ENCODE measurements at places on chromosomes 11 and 22. TPM values are rescaled to one million over a fixed set of nuclear protein-coding genes. Genes with fewer than 3 reads are reported as not detected.

Gene A4GALT
- total RNA-seq = 29.9 TPM

Gene TBX10
- not detected for total RNA-seq

Gene POGLUT3
- 50.7 TPM for total RNA-seq

Gene OR52I1
- total RNA-seq = not detected

Gene SDHAF2
- total RNA-seq = 35.7 TPM

Gene INS
- total RNA-seq = not detected

Gene MAP6
- total RNA-seq = 3.0 TPM

Gene C11orf65
- total RNA-seq = 0.35 TPM

Gene TIRAP
- total RNA-seq = 10.6 TPM

- DNase-seq = no peak
Measured at GRCh38 chr11:46834821-46835220, 11.3 kb downstream of the CKAP5 start.

- no peak for DNase-seq
Measured at GRCh38 chr22:22925805-22926369, 38.3 kb downstream of the IGLL5 start.

- no peak for DNase-seq
Measured at GRCh38 chr22:49156662-49157285, 670.9 kb downstream of the BRD1 start.

- no peak for DNase-seq
Measured at GRCh38 chr11:9703280-9703679, 39.4 kb downstream of the SWAP70 start.

DNA sequence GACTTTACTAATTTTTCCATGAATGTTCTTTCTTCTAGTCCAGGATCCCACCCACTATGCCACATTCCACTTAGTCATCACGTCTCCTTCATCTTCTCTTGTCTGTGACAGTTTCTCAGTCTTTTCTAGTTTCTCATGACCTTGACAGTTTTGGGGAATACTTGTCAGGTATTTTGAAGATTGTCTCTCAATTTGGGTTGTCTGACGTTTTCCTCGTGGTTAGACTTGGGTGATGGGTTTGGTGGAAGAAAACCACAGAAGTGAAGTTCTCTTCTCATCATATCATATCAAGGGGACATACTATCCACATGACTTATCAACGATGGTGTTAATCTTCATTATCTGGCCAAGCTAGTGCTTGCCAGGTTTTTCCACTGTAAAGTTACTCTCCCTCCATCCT lies 102.4 kb downstream of the LRRC32 start:
- DNase-seq = no peak

DNA sequence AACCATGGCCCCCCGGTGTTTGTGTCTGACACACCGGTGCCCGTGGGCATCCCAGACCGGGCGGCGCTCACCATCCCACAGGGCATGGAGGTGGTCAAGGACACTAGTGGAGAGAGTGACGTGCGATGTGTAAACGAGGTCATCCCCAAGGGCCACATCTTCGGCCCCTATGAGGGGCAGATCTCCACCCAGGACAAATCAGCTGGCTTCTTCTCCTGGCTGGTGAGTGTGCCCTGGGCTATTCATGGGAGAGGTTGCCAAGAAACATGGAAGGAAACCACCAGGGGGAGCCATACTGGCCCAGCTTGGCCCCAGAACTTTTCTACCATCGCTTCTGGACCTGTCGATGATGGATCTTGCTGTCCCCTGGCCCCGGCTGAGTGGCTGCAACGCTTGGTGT lies 36.5 kb downstream of the PRDM11 start:
- no peak for DNase-seq

GRCh38 chr22:36395055-36395849 lies 7.5 kb upstream of the MYH9 start:
- no peak for DNase-seq

DNA sequence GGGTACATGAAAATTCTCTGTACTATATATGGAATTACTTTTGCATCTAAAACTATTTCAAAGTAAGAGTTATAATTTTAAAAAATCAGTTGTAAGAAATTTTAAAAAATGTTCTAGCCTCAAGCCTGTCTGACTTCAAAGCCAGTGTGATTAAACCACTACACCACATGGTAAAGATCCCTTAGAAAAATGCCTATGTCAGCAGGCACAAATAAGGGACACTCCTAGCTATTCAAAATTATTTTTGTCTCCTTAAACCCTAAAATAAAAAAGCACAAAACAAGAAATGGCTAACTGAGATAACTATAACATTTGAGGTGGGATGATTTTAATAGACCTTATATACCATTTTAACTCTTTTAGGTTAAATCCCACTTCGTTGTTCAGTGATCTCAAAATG lies 64.0 kb upstream of the LIN7C start:
- DNase-seq = no peak

- DNase-seq = no peak
Measured at GRCh38 chr11:35017528-35018342, 101.3 kb downstream of the PDHX start.

- DNase-seq = no peak
Measured at GRCh38 chr22:23411739-23412138, 168.4 kb downstream of the IGLL1 start.

DNA sequence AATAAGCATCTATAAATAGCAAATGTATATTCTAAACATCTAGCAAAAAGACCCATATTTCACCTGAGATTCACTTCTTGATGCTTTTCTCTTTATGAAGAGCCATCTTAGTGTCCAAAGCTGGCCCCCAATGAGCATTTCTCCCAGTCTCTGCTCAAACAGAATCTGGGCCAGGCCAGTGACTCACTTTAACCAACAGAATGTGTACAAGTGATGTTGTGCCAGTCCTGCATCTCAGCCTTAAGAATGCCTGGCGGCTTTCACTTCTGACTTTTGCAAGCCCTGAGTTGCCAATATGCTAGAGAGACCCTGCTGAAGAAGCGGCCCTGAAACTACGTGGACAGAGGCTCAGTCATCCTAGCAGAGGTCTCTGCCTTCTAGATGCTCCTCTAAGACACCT lies 6.9 kb upstream of the COPB1 start:
- DNase-seq = no peak

DNA sequence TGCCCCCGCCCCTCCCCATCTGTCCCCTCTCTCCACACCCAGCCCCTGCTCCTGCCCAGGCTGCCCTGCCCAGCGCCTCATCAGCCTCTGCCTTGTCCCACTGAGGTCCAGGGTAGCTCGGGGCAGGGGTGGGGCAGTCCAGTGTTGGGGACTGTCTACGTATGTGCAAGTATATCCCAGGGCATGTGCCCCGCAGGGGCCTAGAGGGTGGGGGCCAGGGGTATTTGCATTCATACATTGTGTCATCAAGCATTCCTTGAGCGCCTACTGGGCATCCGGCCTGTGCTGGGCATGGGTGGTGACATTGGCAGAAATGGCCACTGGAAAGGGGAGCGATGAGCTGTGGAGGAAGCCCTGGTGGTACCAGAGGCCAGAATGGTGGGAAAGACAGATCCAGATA lies 17.6 kb upstream of the TAB1 start:
- DNase-seq = no peak

DNA sequence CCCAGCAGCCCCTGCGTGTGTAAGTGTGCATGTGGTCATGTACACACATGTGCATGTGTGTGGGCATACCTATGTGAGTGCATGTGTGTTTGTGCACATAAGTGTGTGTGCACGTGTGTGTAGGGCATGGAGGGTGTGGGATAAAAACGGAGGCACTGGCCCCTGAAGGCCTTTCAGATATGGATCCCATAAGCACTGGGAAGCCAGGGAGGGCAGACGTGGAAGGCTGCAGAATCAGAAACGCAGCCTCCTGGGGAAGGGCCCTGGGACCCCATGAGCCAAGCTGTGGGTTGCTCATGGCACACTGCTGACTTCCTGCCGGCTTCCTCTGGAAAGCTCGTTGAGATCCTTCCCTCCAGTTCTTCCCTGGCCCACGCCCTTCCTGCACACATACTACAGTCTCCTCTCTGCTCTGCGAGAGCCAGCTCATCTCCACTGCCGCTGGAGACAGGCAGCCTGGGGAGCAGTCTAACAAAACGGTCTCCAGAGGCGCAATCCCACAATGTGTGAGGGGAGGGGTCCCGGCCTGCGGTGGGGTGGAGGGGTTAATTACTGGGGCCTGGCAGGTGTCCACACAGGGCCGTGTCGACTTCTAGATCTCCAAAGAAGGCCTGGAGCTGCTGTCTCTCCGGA lies 435.2 kb upstream of the B3GAT1 start:
- DNase-seq = peak; percentile 76

- peak; percentile 63 for DNase-seq
Measured at GRCh38 chr11:1932105-1932480, 12.6 kb downstream of the TNNT3 start.

DNA sequence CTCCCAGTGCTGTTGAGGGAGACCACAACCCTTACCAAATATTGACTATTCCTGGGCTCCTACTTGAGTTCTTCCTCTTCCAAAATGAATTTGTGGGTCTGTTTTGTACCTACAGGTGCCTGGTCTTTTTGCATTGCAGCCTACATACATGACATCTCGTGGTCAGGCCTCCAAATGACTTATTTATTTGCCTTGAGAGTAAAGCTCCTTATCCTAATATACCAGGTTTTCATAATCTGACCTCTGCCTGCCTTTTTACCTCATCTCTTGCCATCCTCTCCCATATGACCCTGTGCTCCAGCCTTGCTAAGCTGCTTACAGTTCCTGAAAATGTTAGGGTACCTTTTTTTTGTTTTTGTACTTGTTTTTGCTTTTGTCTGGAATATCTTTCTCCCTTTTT lies 130.4 kb downstream of the UVRAG start:
- DNase-seq = no peak

DNA sequence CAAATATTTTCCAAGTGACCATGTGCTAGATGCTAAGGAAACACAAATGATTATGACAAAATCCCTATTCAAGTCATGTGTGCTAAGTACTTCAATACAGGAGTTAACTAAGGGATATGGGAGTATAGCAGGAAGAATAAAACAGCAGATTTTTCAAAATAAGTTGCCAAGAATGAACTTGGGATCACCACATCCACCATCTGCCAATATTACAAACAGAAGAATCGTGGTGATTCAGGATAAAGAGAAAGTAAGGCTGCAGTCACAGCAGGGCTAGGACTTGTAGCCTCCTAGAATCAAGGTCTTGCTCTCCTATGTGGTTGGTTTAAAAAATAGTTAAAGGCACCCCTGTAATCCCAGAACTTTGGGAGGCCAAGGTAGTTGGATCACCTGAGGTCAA lies 34.3 kb downstream of the MRTFA start:
- no peak for DNase-seq

DNA sequence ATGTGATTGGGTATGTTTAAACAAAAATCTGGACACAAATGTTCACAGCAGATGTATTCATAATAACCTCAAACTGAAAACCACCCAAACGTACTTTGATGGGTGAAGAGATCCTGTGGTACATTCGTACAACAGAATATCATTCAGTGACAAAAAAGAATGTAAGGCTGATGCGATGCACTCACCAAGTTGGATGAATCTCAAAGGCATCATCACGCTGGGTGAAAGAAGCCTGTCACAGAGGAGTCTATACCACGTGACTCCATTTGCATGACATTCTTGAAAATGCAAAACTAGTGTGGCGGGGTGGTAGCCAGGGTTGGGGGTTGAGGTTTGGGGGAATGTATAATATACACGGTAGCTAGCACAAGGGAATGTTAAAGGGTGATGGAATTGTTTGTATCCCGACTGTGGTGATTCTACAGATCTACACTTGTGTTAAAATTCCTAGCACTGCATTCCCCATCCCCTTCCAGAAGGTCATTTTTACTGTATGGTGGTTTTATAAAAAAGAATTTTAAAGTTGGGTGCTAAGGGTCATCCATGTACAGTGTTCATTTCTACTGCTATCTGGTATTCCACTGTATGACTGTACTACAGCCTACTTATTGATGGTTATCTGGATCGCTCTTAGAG lies 35.0 kb upstream of the SLC25A1 start:
- DNase-seq = no peak

DNA sequence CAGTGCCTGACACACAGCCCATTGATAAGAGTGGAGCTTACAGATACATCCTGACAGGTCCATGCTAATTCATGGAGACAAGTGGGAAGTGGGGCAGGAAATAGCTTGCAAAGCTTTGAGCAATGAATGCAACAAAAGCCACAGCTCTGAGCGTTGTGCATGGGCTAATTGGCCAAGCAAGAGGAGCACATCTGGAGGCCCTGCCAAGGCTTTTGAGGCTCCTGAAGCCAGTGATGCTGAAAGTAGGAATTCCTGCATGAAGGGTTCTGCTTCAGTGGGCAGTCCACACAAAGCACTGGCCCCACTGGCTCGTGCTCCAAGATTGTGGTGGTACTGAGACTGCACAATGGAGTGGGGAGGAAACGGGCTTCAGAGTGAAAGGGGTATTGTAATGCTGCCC lies 103.8 kb upstream of the CSNK2A3 start:
- DNase-seq = no peak

- no peak for DNase-seq
Measured at GRCh38 chr22:46007003-46007847, 30.3 kb upstream of the WNT7B start.

GRCh38 chr11:38543311-38543710 lies 1945.3 kb upstream of the RAG2 start:
- DNase-seq = no peak

DNA sequence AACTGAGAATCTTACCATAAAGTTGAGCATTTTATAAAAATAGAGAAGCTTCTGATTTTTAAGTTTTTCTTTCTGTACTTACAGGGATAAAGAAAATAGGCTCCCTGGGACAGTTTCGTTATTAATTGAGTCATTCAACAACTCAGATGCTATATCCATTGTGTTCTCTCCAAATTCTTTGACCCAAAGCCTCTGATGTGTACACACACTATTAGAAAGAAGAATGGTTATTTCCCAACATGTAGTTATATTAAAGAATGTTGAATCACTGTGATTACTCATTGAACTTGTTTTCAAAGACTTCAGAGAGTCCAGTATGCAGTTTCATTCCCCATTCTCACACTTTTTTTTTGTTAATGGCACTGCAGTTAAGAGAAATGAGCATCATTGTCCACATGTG lies 734.3 kb upstream of the ARHGAP42 start:
- DNase-seq = no peak

DNA sequence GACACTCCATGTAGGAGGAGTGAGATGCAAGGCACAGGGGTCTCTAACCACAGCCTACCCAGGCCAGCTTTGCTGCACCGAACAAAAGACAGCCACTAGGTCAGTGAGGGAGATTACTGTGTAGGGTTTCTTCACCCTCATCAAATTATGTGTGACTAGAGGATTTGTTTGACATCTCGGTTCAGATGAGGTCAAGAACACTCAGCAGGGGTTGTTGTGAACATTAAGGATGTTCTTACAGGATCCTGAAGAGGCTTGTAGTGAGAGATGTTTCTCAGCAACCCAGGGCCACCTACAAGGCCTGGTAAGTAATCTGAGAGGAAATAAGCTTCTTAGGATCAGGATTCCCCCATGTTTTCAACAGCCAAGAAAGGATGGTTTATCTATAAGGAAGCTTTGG lies 202.1 kb downstream of the NXPE2 start:
- DNase-seq = no peak

DNA sequence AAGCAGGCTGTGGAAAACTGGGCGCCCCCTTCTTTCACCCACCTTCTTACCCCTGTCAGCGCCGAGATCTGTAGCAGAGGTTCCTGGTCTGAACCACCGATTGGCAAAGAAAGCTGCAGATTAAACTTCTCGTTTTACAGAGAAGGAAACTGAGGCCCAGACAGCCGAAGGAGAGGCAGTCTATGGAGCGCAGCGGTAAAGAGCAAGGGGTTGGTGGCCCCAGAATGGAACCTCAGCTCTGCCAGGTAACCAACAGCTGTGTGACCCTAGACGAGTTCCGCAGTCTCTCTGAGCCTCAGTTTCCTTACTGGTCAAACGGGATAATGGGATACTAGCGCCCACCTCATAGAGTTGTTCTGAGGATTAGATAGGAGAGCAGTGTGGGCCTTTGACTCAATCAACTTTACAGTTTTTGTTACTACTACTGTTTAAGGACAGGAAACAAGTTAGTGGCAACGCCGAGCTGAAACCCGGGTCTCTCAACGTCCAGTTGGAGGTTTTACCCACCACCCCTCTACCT lies 3.1 kb upstream of the WT1 start:
- no peak for DNase-seq
